ENCODE measurements at places on chromosomes 3 and 15. TPM values are rescaled to one million over a fixed set of nuclear protein-coding genes. Genes with fewer than 3 reads are reported as not detected.

NUDT16 gene
- total RNA-seq, result 7.7 TPM

DNA sequence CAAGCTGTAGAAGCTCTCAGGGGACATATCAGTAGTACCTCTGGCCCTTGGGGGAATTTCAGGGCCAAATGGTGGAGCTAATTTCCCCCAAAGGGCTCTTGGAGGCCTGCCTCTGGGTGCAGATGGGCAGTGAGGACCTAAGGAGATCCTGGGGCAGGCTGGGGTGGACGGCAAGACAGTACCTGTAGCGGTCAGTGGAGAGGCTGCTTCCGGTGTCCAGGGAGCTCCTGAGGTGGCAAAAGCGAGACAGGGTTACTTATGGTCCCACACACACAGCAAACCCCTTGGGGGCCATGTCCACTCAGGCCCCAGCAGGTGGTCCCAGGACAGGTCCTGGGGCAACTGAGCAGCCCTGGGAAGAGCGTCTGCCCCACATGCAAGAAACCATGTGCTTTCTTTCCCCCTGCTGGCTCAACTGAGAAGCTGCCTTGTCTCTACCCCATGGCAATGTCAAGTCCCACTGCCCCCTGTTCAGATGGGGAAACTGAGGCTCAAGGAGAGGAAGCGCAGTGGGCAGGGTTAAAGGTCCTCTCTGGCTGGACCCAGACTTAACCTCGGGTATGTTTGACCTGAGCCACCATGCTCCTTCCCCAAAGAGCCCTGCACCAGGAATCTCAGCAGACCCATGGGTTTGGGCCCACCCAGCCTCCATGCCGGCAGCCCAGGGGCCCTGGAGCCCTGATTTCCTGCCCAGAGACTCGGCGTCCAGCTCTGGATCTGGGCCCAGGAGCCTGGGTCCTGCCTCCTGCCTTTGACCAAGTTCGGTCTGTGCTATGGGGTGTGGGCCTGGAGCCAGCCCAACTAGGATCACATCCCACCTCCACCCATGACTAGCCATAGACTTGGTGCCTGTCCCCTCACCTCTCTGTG, 25.7 kb downstream of the IQSEC1 start:
- no peak for ATAC-seq

DNA sequence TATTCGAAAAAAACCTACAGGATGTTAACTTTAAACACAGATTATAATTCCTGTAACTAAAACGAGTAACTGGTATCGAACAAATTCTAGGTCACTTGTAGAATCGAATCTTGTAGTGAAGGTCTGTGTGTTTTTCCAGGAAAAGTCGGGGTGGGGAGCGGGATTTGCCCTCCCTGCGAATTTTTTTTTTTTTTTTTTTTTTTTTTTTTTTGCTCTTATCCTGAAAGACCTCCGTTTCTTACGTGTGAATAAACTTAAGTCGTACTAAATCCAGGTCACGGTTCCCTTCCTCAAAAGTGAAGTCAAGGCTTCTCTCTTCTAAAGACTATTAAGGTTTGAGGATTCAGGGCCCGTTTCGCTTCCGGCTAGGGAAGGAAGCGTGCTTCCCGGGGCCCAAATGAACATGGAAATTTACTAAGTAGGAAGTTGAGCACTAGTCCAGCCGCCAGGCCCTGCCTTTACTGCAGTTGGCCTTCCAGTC, 770 bp downstream of the TBC1D5 start:
- no peak for ATAC-seq

LMAN1L gene
- total RNA-seq, result not detected

- ATAC-seq, result peak; percentile 62
Observed at GRCh38 chr15:84725001-84725491, 9.1 kb upstream of the SEC11A start.

- ATAC-seq, result no peak
Observed at GRCh38 chr15:70262171-70262570, 164.5 kb upstream of the TLE3 start.

TMC3 gene
- total RNA-seq, result not detected

- peak; percentile 41 for ATAC-seq
Observed at GRCh38 chr3:115301364-115301860, 154.3 kb upstream of the ZBTB20 start.

PARP16 gene
- total RNA-seq, result 7.0 TPM

DNA sequence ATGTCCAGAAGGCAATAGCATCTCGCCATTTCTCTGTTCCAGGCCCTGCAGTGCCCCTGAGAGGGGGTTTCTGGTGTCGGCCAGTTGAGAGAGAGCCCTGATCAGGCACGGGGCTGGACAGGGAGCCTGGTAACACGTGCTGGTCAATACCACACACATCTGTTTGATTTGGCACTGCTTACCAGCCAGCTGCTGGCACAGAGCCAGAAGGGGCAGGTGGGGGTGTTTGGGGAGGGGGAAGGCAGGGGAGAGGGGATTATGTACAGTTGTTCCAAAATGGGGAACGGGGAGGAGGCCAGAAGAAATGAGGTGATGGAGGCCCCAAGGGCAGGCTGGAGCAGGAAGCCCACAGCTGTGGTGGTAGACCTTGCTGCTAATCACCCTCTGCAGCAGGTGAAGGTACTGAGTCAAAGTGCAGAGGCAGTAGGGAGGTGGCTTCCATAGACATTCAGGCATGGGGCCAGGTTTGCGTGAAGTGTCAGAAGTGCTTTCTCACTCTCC, 153.5 kb upstream of the LPP start:
- ATAC-seq, result no peak
